ENCODE measurements at places on chromosomes 7 and 10. TPM values are rescaled to one million over a fixed set of nuclear protein-coding genes. Genes with fewer than 3 reads are reported as not detected.

Gene RBM20
- 103 TPM for total RNA-seq

Gene GIMAP4
- total RNA-seq, result 38.4 TPM

Gene TRAPPC14
- total RNA-seq, result 7.1 TPM

Gene ZNF425
- 0.60 TPM for total RNA-seq

Gene CFAP70
- 1.4 TPM for total RNA-seq

Gene NCF1
- 4.2 TPM for total RNA-seq

Gene RNF32
- 0.30 TPM for total RNA-seq

Gene MNX1
- not detected for total RNA-seq

Measured in Right ventricle myocardium inferior (tissue), 1 donor.